ENCODE measurements at places on chromosomes 13 and 19.
A peak's percentile ranks its signal among the peaks of the same experiment; 100 is the strongest.

- H3K4me1 ChIP-seq, result no peaks in the 10 kb centered on the region
- H3K36me3 ChIP-seq, result no peaks in the 10 kb centered on the region
- H3K27ac ChIP-seq, result no peak overlapping the region
- no peaks in the 10 kb centered on the region for H3K27me3 ChIP-seq
Observed at GRCh38 chr13:50979187-50979586, 69.6 kb downstream of the RNASEH2B start.

GRCh38 chr13:99265821-99266426 lies 7.7 kb upstream of the GPR18 start:
- H3K4me3 ChIP-seq, result no peak overlapping the region
- no peaks in the 10 kb centered on the region for H3K36me3 ChIP-seq
- H3K27ac ChIP-seq, result peak overlapping the region; percentile 57
- DNase-seq, result no peak
- no peaks in the 10 kb centered on the region for H3K27me3 ChIP-seq
- peaks cover 43% of the 10 kb centered on the region for H3K4me1 ChIP-seq

- peak overlapping the region; percentile 91 for H3K4me3 ChIP-seq
- peaks cover 37% of the 10 kb centered on the region for H3K36me3 ChIP-seq
- H3K27me3 ChIP-seq, result no peaks in the 10 kb centered on the region
- no peak for DNase-seq
- H3K4me1 ChIP-seq, result peaks cover 26% of the 10 kb centered on the region
- peak overlapping the region; percentile 94 for H3K27ac ChIP-seq
Observed at GRCh38 chr19:58544591-58545285, 874 bp downstream of the TRIM28 start.

GRCh38 chr13:59409634-59410200 lies 754.0 kb downstream of the DIAPH3 start:
- no peaks in the 10 kb centered on the region for H3K36me3 ChIP-seq
- DNase-seq, result no peak
- no peak overlapping the region for H3K27ac ChIP-seq
- H3K4me1 ChIP-seq, result peaks cover 11% of the 10 kb centered on the region

DNA sequence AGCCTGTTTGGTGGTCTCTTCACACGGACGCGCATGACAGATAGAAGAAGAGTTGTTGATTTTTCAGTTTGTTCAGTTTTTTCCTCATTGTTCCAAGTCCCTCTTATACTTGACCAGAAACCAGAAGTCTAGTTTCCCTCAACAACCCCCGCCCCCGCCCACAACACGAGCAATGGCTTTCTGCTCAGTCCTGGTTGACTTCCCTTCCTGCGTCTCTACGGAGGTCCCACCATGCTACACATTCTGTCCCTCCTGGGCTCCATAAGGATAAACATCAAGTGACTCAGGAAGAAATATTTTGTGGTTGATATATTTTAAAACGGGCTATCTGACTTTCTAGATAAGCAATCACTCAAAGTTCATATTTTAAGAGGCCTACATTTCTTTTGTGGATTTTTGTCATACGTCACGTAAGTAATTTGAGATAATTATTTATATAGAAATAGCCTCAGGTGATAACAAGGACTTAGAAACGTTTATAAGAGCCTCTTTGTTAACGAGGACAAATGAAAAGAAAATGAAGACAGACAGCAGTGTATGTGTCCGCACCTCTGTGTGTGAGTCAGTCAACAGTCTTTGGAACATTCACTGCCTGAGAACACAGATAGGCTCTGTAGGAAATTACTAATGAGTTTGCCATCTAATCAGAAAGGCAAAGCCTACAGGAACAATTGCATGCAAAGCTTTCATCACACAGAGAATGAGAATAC lies 214.4 kb downstream of the RAP2A start:
- no peak overlapping the region for H3K4me3 ChIP-seq
- no peak for DNase-seq
- no peaks in the 10 kb centered on the region for H3K27me3 ChIP-seq
- no peaks in the 10 kb centered on the region for H3K4me1 ChIP-seq

- peaks cover 28% of the 10 kb centered on the region for H3K27me3 ChIP-seq
- no peak overlapping the region for H3K27ac ChIP-seq
- no peaks in the 10 kb centered on the region for H3K36me3 ChIP-seq
- no peak for DNase-seq
- H3K4me3 ChIP-seq, result no peak overlapping the region
Observed at GRCh38 chr19:35556846-35557538, 6.5 kb downstream of the ATP4A start.

- H3K4me1 ChIP-seq, result peaks cover 28% of the 10 kb centered on the region
- peak overlapping the region; percentile 69 for H3K27ac ChIP-seq
- no peaks in the 10 kb centered on the region for H3K36me3 ChIP-seq
- no peak for DNase-seq
- H3K27me3 ChIP-seq, result no peaks in the 10 kb centered on the region
Observed at GRCh38 chr19:4641132-4641531, 1.8 kb downstream of the TNFAIP8L1 start.

DNA sequence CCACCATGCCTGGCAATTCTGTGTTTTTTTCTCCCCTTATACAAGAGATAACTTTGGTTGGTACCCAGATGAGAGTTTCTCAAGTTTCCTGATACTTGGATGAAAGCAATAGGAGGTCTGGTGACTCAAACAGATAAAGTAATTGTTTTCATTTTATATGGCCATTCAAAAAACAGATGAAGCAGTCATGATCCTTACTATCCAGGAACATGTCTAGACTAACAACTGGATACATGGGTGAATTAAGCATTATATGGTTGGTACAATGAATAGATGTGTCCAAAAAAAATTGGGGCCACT lies 8.5 kb downstream of the ZNF430 start:
- no peak overlapping the region for H3K4me3 ChIP-seq
- no peak for DNase-seq
- H3K27me3 ChIP-seq, result no peaks in the 10 kb centered on the region
- H3K4me1 ChIP-seq, result no peaks in the 10 kb centered on the region
- no peak overlapping the region for H3K27ac ChIP-seq
- H3K36me3 ChIP-seq, result no peaks in the 10 kb centered on the region

DNA sequence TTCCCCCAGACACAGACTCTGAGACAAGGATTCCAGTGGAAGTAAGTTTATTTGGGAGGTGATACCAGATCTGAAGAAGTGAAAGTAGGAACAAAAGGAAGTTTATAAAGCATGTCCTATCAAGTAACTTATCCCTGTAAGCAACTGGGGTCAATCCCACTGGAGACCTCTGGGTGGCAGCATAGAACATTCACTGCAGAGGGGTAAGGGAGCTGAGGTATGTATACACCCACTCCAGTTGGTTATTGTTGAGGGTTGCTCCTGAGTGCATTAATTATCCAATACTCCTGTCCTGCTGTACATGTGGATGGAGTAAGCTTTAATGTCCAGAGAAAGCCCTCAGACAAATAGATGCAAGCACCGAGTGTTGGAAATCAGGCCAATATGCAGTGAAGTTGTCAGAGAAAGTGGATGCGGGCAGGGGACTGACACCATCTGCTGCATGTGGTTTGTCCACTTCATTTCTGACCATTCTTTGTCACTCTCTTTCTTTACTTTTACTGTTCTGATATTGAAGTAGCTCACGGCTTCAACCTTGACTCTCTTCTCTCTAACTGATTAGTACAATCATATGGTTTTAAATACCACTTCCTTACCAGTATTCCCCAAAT lies 46.7 kb downstream of the NOTCH3 start:
- H3K4me3 ChIP-seq, result no peak overlapping the region
- H3K27ac ChIP-seq, result no peak overlapping the region
- no peaks in the 10 kb centered on the region for H3K4me1 ChIP-seq

GRCh38 chr19:38263689-38264485 lies 486 bp upstream of the SPINT2 start:
- peaks cover 23% of the 10 kb centered on the region for H3K27me3 ChIP-seq
- no peak overlapping the region for H3K27ac ChIP-seq
- H3K36me3 ChIP-seq, result no peaks in the 10 kb centered on the region
- H3K4me1 ChIP-seq, result peaks cover 4% of the 10 kb centered on the region

GRCh38 chr13:20492641-20493040 lies 33.0 kb downstream of the CRYL1 start:
- H3K4me1 ChIP-seq, result peaks cover 7% of the 10 kb centered on the region
- H3K27me3 ChIP-seq, result no peaks in the 10 kb centered on the region
- H3K27ac ChIP-seq, result no peak overlapping the region
- H3K4me3 ChIP-seq, result no peak overlapping the region

DNA sequence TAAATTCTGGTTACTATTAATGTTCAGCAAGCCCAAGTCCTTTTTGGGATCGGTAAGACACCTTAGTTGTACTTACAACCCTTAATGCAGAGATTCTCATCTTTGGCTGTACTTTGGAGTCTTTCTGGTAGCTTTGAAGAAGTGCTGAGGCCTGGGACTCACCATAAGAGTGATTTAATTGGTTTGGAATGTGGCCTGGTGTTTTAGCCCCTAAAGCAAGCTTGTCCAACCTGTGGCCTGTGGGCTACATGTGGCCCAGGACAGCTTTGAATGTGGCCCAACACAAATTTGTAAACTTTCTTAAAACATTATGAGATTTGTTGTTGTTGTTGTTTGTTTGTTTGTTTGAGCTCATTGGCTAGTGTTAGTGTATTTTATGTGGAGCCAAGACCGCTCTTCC lies 215.3 kb downstream of the ZIC5 start:
- no peak for DNase-seq
- H3K4me3 ChIP-seq, result no peak overlapping the region
- H3K27ac ChIP-seq, result no peak overlapping the region

DNA sequence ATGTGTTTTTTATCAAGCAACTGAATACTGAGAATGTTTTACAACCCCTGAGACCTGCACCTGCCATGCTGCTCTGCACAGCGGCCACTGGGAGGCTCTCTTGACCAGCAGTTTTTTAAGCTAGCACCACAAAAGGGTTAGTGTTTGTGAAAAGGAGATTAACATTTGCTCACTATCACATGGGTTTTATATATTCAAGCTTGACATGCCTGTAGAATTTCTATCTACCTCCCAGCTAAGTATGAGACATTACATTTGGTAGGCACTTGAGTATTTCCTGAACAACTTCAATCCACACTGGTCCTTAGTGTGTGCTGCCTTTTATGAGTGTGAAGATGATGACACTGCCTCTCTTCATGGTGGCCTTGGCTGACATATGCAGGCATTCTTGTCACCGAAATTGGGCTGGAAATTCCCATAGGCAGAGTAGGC lies 1238.9 kb downstream of the UQCRFS1 start:
- H3K27ac ChIP-seq, result no peak overlapping the region
- no peaks in the 10 kb centered on the region for H3K4me1 ChIP-seq
- H3K4me3 ChIP-seq, result no peak overlapping the region
- no peaks in the 10 kb centered on the region for H3K36me3 ChIP-seq
- DNase-seq, result no peak
- no peaks in the 10 kb centered on the region for H3K27me3 ChIP-seq

- DNase-seq, result no peak
- H3K27ac ChIP-seq, result no peak overlapping the region
- no peaks in the 10 kb centered on the region for H3K27me3 ChIP-seq
- no peak overlapping the region for H3K4me3 ChIP-seq
Observed at GRCh38 chr13:66586489-66586888, 643.6 kb downstream of the PCDH9 start.

GRCh38 chr13:100563779-100564178 lies 24.8 kb downstream of the GGACT start:
- peaks cover 8% of the 10 kb centered on the region for H3K4me1 ChIP-seq
- no peak for DNase-seq
- H3K27me3 ChIP-seq, result no peaks in the 10 kb centered on the region
- no peaks in the 10 kb centered on the region for H3K36me3 ChIP-seq
- H3K27ac ChIP-seq, result no peak overlapping the region
- H3K4me3 ChIP-seq, result no peak overlapping the region

GRCh38 chr13:72255908-72256307 lies 388.9 kb upstream of the DACH1 start:
- no peaks in the 10 kb centered on the region for H3K36me3 ChIP-seq
- H3K27me3 ChIP-seq, result no peaks in the 10 kb centered on the region
- H3K4me1 ChIP-seq, result no peaks in the 10 kb centered on the region
- no peak overlapping the region for H3K4me3 ChIP-seq
- H3K27ac ChIP-seq, result no peak overlapping the region

- H3K27me3 ChIP-seq, result no peaks in the 10 kb centered on the region
- H3K27ac ChIP-seq, result no peak overlapping the region
- no peaks in the 10 kb centered on the region for H3K4me1 ChIP-seq
- H3K4me3 ChIP-seq, result no peak overlapping the region
- DNase-seq, result no peak
Observed at GRCh38 chr13:47184321-47184720, 287.5 kb upstream of the HTR2A start.

DNA sequence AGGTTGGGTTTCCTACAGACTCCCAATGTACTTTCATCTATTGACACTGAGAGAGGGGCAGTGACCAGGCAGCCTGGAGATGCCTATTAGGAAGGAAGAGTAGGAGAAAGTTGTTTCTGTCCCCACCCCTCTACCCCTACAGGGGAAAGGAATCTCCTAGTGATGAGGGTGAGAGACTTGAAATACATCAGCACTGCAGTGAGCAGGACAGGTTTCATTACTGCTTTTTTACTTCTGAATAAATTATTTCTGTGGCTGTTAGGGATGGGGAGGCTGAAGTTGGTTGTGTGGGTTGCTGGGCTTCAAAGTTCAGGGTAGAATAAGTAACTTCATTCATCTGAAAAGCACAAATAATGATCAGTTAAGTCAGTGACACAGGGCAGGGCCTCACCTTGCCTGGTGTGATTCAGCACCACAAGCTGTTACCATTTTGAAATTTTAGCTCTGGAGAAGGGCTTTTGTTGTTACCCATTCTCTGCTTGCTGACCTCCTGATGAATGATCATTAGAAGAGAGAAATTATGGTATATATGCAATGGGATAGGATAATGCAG lies 19.3 kb downstream of the CEACAM1 start:
- DNase-seq, result no peak
- no peaks in the 10 kb centered on the region for H3K27me3 ChIP-seq
- H3K4me1 ChIP-seq, result no peaks in the 10 kb centered on the region
- no peak overlapping the region for H3K4me3 ChIP-seq
- H3K36me3 ChIP-seq, result no peaks in the 10 kb centered on the region

DNA sequence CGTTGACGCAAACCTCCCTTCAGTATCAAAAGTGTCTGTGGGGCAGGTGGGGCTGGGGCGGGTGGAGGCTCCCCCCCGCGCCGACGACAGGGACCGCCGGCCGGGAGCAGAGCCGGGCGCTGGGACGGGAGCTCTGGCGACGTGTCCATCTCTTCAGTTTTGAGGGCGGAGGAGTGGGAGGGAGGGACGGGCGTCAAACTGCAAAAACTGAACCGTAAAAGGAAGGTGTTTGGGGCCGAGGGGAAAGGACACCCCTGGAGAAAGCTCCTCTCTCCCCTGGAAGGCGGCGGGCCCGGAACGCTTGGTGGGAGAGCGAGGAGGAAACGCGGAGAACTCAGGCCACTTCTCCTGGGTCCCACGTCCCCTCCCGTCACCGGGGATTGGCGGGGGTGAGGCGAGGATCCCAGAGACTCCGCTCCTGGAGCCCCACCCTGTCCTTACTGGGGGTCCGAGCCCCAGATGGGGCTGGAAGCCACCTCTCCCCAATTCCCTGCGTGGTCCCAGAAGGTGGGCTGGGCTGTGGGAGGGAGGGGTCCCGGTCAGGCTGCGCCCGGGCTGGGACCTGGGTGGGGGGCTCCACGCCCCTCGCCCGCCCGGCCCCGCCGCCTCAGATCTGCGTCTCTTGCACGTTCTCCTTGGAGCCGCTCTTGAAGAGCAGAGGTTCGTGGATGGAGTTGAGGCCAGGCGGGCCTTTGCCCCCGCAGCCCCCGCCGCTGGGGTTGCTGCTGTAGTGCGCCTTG lies 3.4 kb upstream of the ASPDH start:
- DNase-seq, result no peak
- no peaks in the 10 kb centered on the region for H3K4me1 ChIP-seq
- no peak overlapping the region for H3K27ac ChIP-seq

GRCh38 chr19:48716562-48717291 lies 2.8 kb downstream of the MAMSTR start:
- H3K4me1 ChIP-seq, result peaks cover 52% of the 10 kb centered on the region
- H3K27me3 ChIP-seq, result no peaks in the 10 kb centered on the region
- peak overlapping the region; percentile 88 for H3K27ac ChIP-seq
- peak overlapping the region; percentile 5 for H3K4me3 ChIP-seq

- no peak overlapping the region for H3K27ac ChIP-seq
- no peak for DNase-seq
- H3K36me3 ChIP-seq, result no peaks in the 10 kb centered on the region
- peaks cover 13% of the 10 kb centered on the region for H3K4me1 ChIP-seq
Observed at GRCh38 chr13:44668688-44669087, 92.6 kb upstream of the TSC22D1 start.

Data from gastrocnemius medialis (tissue), 4 donors.